ENCODE measurements at places on chromosomes 1 and 21. TPM values are rescaled to one million over a fixed set of nuclear protein-coding genes. Genes with fewer than 3 reads are reported as not detected.

The RASAL2 gene
- total RNA-seq: 21.6 TPM

The KCNJ9 gene
- not detected for total RNA-seq

The LCE2C gene
- total RNA-seq: not detected

The BCAR3 gene
- total RNA-seq: 53.7 TPM

The LHX8 gene
- not detected for total RNA-seq

The CNR2 gene
- not detected for total RNA-seq

The RGSL1 gene
- total RNA-seq: not detected

The C1orf141 gene
- total RNA-seq: not detected

The HFM1 gene
- total RNA-seq: 0.87 TPM

The ESRRG gene
- total RNA-seq: 0.12 TPM

The OR2T35 gene
- total RNA-seq: not detected

The CACNA1S gene
- total RNA-seq: not detected

The HRNR gene
- not detected for total RNA-seq

The C1orf94 gene
- total RNA-seq: 0.12 TPM

All from uterine smooth muscle cell (primary cell).